ENCODE measurements at places on chromosomes 5 and 9.
A peak's percentile ranks its signal among the peaks of the same experiment; 100 is the strongest.

DNA sequence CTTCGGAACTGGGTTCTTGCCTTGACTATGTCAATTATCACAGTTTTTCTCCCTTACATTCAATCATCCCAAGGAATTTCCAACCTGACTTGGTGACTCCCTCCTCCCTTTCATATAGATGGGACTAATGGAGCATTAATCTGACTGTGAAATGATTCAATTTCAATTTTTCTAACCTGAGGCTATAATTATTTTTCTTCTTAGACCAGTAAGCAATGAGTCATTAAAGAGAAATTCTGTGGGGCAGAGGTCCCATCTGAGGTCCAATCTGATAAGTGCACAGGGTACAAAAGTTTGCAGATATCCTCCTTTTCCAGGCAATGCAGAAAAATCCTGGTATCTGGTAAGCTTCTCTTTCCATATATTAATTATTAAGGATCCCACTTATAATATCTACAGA lies 18.9 kb downstream of the PDE4D start:
- peak; percentile 16 for DNase-seq

- DNase-seq: peak; percentile 85
Measured at GRCh38 chr9:133558191-133559126, 24.0 kb downstream of the ADAMTSL2 start.

GRCh38 chr9:20744036-20744630 lies 60.1 kb downstream of the FOCAD start:
- DNase-seq: no peak

- DNase-seq: peak; percentile 14
Measured at GRCh38 chr9:27394154-27394825, 97.3 kb upstream of the EQTN start.

- DNase-seq: peak; percentile 45
Measured at GRCh38 chr9:8384091-8384490, 584.5 kb upstream of the DMAC1 start.

DNA sequence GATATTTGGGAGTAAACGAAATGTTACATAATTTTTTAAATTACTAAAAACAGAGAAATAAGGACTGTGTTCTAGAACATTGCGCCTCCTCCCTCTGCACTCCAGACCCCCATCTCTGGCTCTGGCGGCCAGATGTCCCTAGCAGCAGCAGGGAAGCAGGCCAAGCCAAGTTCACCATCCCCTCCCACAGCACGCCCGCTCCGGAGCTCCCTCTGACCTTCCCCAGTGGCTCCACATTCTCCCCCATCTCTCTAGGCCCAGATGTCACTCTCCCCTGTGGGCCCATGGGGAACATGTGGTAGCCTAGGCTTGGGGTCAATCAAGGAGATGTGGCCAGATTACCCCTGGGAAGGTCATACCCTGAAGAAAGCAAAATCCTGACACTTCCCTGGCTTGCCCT lies 6.3 kb upstream of the WNK2 start:
- no peak for DNase-seq

GRCh38 chr5:76679231-76679630 lies 36.7 kb upstream of the F2R start:
- no peak for DNase-seq

- DNase-seq: peak; percentile 50
Measured at GRCh38 chr9:135077497-135078200, 9.8 kb upstream of the OLFM1 start.

- no peak for DNase-seq
Measured at GRCh38 chr5:96636046-96636445, 26.1 kb upstream of the CAST start.

DNA sequence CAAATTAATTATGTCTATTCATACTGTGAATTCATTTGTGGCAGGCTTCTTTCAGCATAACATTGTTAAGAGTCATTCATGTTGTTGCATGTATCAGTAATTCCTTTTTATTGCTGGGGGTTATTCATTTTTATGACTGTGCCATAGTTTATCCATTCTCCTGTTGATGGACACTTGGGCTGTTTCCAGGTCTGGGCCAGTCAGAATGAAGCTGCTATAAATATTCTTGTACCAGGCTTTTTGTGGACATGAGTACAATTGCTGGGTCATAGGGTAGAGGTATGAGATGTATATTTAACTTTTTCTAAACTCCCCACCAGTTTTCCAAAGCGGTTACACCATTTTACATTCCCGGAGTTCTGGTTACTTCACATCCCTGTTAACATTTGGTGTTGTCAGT lies 13.6 kb downstream of the PRPF4 start:
- DNase-seq: no peak

GRCh38 chr9:136710543-136710942 lies 1.8 kb upstream of the DIPK1B start:
- no peak for DNase-seq

DNA sequence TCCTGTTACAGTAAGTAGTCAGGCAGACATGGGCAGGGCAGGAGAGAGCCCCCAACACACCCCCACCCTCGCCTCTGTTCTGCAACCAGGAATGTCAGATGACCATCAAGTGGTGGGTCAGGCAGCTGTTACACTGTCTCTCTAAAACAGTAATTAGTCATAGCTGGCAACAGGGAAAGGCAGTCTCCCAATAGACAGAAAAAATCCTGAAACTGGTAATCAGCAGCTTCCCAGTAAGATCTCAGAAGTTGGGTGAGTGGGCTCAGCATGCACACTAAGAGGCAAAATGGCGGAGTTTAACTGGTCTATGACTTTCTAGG lies 90.2 kb downstream of the C5orf15 start:
- no peak for DNase-seq

GRCh38 chr5:43000111-43000840 lies 39.8 kb downstream of the ANXA2R start:
- peak; percentile 54 for DNase-seq

DNA sequence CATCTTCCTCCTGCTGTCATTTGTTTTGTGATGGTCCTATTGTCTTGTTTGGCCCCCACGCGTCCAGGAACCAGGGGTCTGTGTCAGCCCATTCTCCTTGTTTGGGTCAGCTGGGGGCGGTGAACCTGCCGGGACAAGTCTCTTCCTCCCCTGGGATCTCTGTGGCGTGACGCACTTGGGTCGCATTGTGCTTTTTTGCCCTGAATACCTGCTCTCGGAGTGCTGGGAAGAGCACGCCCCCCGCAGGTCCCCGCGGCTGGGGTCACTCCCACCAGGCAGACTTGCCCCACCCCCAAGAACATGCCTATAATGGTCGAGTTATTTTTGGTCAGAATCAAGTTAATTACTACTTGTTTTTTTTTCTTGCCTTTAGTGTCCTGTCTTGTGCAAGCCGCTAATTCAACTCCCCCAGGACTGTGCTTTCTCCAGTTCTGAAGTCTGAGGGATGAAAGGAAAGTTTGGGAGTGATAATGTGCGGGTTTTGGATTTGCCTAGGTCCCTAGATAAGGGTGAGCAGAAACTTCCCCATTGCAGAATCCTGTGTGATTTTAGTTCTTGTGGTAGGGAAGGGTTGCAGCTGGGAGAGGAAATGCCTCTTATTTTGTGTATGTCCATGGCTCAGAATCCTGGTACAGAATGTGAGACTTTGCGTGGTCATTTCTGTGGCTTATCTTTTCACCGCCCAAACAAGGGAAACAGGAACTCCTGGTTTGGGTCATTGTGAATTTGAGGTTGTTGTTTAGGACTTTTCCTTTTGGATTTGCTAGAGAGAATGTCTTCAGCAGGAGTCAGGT lies 789 bp downstream of the ACER2 start:
- DNase-seq: no peak

DNA sequence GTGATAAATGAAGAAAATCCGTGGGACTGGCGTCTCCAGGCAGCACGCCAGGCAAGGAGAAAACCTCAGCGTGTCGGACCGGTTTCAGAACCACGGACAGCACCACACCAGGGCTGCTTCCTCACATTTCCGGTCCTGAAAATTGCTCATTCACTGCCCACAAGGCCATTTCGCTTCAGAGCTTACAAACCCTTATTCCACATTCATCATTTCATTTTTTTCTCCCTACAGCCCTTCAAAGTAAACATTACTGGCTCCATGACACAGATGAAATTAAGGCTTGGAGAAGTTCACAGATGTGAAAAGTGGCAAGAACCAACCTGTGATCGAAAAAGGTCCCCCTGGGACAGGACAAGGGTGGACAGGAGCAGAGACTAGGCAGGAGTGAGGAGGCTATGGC lies 1.5 kb upstream of the GPRIN1 start:
- DNase-seq: peak; percentile 80

GRCh38 chr5:158387499-158387898 lies 528.6 kb upstream of the CLINT1 start:
- no peak for DNase-seq

- no peak for DNase-seq
Measured at GRCh38 chr5:129345213-129345924, 114.7 kb upstream of the ADAMTS19 start.

DNA sequence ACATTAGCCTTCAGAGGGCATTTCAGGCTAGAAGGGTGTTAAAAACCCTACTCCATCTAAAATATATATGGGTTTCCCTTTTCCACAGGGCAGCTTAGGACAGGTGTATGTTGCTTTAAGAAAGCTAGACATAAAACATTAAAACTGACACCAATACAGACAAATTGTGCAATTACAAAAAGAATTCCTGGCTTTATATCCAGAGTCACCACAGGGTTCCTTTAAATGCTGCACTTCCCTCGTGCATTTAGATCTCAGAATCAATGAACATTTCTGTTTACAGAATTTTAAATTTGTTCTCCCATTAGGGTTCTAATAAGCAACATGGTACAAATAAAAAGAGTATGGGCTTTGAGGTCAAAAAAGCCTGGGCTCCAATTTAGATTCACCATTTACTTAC lies 170.2 kb downstream of the MAPKAP1 start:
- DNase-seq: no peak

DNA sequence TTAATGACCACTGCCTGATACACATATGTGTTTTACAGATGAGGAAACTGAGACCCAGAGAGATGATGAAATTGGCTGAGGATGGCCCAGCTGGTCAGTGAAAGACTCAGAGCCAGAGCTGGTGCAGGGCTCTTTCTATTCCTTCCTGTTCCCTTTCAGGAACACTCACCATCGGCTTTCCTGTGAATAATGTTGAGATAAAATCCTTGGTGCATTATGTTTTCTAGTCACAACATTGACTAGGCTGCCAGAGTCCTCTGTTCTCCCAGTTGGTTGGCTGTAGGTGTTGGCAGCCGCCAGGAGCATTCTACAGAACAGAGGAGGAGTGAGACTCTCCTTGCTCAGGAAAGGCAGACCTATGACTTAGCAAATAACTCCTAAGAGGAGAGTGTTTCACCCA lies 14.8 kb downstream of the TGFBI start:
- DNase-seq: no peak

GRCh38 chr5:111422245-111422644 lies 90.1 kb downstream of the STARD4 start:
- no peak for DNase-seq

DNA sequence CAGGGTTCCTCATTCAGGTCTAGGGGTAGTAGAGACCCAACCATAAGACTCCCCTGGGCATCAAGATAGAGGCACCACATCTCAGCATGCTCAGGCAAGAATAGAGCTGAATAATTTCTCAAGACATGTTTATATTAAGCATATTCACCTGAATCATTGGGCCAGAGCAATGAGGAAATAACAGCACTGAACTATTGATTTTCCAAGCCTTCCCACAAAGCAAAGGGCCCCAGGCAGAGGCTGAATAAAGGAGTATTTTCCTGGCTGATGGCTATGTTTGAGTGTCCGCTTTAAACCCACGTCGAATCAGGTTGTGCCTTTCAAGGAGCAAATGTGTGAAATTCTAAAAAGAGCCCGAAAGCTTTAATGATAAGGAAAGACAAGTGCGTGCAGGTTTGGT lies 129.2 kb downstream of the HSD17B3 start:
- DNase-seq: no peak

DNA sequence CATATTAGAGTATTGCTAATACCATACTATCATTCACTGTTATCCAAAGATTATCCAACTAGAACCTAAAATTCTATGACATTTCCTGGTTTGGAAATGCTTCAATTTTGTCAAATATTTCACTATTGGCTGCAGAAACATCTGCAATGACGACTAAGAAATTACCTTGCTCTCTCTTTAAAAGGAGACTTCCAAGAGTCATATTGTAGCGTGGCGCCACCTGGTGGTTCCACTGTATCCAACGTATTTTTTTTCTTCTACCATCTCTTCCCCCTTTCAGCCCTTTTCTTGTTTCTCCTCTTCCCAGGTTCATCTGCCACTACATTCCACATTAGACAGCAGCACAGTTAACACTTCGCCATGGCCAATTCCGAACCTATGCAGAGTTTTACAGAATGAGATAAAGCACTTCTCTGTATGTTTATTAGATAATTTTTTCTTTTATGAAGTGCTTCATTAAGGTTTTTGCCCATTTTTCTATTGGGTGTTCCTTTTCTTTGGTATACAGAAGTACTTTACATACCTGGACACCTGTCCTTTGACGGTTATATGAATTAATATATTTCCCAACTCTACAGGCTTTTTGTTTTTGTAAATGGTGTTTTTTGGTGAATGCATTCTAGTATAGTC lies 153.5 kb downstream of the CDC42SE2 start:
- peak; percentile 64 for DNase-seq

DNA sequence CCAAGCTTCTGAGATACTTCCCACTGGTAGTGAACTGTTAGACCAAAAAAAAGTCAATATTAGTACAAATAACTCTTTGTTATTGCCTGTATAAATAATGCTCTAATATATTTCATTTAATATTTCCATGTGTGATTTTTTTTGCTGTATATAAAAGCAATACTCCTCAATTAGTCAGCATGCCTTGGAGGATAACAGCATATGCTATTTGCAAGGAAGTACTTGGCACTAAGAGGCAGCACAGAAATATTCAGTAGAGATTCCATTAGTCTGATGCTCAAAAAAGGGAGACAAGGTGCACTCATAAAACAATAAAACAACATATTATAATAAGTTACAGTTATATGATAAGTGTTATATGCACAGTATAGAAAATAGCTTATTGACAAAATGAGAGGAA lies 296.6 kb upstream of the MPDZ start:
- DNase-seq: no peak

DNA sequence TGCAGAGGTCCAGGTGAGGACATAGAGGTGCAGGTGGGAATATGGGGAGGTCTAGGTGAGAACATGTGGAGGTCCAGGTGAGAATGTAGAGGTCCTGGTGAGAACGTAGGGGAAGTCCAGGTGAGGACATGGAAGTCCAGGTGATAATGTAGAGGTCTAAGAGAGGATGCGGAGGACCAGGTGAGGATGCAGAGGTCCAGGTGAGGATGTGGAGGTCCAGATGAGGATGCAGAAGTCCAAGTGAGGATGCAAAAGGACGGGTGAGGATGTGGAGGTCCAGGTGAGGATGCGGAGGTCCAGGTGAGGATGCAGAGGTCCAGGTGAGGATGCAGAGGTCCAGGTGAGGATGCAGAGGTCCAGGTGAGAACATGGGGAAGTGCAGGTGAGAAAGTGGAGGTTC lies 133.8 kb downstream of the MRPL36 start:
- no peak for DNase-seq
